ENCODE measurements at places on chromosomes 13 and 19.

DNA sequence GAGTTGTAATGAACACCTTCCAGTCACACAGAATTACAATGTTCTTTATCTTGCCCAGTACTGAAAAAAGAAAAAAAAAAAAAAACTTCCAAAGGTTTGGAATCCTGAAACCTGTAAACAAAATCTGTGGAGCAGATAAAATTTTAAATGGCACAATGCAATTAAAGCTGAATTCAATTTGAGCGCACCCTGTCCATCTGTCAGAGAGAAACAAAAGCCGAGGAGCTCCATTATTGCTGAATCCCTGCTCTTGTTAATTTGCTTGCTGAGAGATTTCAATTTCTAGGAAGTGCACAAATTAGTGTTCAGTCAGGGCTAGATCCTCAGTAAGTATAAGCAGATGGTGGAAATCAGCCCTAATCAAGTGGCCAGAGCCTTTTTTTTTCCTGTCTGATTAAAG lies 65.2 kb downstream of the DACH1 start:
- no peak for DNase-seq

- peak; percentile 83 for DNase-seq
Measured at GRCh38 chr19:4815426-4816201, 15.9 kb downstream of the TICAM1 start.

DNA sequence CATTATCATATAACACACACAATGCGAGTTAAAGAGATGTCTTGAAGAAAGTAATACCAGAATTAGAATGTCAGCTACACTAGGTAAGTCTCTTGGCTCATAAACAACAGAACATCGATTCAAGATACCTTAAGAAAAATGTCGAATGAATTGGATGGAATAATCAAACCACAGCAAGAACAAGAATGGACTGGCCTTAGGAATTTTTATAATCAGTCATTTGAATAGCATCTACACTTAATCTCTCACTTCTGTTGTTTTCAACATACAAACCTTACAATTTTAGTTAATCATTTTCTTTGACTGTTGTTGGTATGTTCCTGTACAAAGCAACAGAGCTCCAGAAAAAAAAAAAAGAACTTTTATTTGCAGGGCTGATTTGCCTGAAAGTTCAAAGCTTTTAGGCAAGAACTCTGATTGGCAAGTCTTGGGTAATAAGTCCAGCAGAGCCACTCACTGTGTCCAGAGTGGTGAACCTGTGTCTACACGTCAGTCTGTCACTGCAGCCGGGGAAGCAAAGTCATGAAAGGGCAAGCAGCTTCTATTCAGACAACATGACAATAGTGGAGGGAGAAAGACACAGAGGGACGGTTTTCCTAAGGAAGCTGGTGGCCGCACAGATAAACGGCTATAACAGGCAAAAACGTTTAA lies 1026.1 kb upstream of the MIR17HG start:
- DNase-seq, result no peak

DNA sequence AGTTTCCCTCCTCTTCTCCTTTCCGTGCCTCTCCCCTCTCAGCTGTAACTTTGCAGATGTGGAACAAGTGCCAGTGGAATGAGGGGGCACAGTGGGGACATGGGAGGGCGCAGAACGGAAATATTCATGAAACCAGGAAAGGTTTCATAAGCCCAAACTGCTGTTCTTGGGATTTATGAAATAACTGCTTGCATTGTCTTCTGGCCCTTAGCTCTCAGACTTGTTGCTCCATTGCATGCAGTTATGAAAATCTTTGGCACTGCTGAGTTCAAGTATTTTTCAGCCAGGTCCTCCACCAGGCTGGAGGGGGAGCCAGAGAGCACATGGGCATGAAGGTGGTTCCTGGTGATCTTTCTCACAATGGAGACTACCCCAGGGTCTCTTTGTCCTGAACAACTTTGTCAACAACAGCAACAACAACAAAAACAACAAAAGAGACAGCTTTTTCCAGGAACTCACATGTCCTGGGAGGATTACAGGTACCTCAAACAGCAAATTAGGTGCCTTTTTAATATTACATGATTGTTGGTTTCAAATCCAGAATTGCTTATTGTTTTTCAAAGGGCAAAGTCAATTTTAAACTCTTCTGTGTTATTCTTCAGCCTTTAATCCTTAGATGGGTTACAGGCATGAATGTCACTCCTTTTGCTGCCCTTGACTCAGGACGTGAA lies 1.5 kb downstream of the RGCC start:
- no peak for DNase-seq

DNA sequence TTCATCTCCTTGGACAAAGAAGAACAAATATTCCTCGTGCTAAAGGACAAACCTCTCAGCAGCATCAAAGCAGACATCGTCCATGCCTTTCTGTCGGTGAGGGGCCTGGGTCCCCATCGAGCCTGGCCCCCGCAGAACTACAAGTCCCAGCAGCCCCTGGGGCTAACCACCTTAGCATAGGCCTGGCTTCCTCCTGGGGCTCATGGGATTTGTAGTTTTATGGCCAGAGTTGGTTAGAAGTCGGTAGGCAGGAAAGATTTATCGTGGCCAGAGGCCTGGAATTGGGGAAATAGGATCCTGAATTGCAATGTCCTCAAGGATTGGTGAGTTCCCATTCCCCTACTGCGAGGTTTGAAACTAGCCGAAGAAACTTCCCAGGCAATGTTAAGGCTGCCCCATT lies 19.6 kb downstream of the TMEM150B start:
- DNase-seq, result no peak

DNA sequence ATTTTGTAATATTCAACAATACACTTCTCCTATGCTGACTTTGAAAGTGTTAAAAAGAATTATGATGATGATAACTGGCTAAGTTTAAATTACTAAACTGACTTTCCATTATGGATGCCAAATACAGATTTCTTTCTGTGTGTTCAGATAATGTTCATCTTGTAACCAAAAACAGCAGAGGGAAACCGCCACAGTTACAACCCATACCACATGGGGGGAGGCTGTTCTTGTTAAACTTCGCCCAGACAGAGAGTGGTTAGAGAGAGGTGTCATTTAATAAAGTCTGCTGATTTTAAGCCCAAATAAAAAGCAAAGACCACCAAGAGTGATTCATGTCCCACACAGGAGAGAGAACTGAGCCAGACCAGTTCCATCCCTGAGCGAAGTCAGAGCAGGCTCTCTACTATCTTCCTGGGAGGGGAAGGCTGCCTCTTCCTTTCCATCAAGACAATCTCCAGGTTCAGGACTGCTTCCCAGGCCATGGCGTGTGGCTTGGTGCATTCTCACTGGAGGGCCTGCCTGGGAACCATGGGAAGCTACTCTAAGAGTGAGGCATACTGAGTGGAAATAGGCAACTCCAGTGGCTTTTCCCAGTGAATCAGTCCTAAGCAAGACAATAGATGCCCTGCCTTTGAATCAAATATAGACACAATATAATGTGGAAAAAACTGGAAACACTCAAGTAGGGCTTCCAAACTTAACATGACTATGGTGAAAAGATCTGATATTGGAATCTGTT lies 18.2 kb downstream of the EFNB2 start:
- no peak for DNase-seq
